ENCODE measurements at places on chromosomes 13 and 19. TPM values are rescaled to one million over a fixed set of nuclear protein-coding genes. Genes with fewer than 3 reads are reported as not detected.

- no peaks in the 10 kb centered on the region for H3K4me1 ChIP-seq
- no peak overlapping the region for H3K27ac ChIP-seq
- no peak for DNase-seq
- no peak overlapping the region for H3K4me3 ChIP-seq
These were observed 89.3 kb downstream of the SPACA7 start for GRCh38 chr13:112465251-112466131.

- DNase-seq = no peak
- no peaks in the 10 kb centered on the region for H3K4me1 ChIP-seq
- H3K4me3 ChIP-seq = no peak overlapping the region
- peaks cover 12% of the 10 kb centered on the region for H3K27me3 ChIP-seq
These were observed 128.6 kb downstream of the TEX29 start for GRCh38 chr13:111449041-111449440.

DNA sequence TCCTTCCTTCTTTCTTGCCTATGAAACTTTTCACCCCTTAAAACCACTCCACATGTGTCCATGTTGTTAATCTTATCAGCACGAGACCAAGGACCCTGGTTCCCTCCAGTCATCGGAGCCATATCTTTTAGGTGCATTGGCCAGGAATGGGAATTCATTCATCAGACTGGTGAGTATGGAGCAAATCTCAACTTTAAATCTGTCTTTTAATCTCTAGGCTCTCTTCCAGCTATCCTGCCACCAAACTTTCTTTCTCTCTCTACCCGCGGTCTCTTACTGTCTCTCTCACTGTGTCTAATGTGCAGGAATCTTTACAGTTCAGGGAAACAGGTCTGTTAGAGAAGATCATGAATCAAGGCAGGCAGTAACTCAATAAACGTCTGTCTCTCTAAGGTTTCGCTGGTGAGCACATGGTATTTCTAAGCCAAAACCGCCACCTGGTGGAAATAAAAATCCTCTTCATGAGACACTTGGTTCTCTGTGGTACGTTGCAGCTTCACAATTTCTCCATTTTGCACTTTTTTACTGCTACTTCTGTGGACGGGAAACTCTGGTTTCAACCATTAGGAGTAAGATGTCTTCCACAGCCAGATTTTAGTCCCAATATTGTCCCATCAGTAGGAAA is 16.1 kb downstream of the LGALS16 start:
- no peaks in the 10 kb centered on the region for H3K36me3 ChIP-seq
- H3K27me3 ChIP-seq = no peaks in the 10 kb centered on the region
- no peak overlapping the region for H3K4me3 ChIP-seq
- H3K27ac ChIP-seq = no peak overlapping the region
- H3K4me1 ChIP-seq = peaks cover 4% of the 10 kb centered on the region

DNA sequence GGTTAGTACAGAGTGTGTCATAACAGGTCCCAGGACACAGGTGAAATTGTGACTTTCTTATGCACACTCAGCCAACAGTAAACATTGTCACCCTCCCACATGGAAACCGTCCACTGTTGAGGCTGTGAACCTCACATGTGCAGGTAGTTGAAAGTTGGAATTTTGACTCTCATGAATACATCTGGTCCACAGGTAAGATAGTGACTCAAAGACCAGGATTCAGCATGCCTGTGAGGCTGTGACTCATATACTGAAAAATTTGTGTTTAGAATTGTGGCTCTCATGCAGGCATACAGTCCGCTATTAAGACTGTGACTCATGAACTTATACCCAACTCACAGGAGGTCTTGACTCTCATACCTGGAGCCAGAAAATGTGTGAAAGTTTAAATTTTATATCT is 67.8 kb downstream of the ZNF728 start:
- H3K4me3 ChIP-seq = no peak overlapping the region
- DNase-seq = no peak
- H3K36me3 ChIP-seq = no peaks in the 10 kb centered on the region
- H3K27me3 ChIP-seq = no peaks in the 10 kb centered on the region
- no peaks in the 10 kb centered on the region for H3K4me1 ChIP-seq
- no peak overlapping the region for H3K27ac ChIP-seq

DNA sequence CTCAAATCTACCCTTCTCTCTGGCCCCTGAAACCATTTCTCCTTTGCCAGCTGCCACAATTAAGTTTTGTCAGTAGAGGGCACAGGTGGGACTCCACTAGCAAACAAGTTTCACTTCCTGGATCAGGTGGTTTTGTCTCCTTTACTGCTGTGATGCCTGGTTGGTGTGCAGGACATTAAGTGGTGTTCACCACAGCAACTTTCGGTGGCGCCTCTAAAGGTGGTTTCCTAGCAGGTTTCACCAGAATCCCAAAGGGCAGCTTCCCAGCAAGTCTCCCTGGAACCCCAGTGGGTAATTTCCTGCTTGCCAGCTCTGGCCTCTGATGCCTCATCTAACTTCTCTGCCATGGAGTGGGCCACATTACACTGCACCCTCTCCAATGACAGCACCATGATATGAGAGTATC is 16.6 kb downstream of the MED4 start:
- peaks cover 23% of the 10 kb centered on the region for H3K36me3 ChIP-seq
- H3K4me3 ChIP-seq = no peak overlapping the region
- no peaks in the 10 kb centered on the region for H3K4me1 ChIP-seq
- no peak for DNase-seq
- no peak overlapping the region for H3K27ac ChIP-seq

- H3K4me1 ChIP-seq = no peaks in the 10 kb centered on the region
- H3K4me3 ChIP-seq = no peak overlapping the region
- no peak for DNase-seq
- no peaks in the 10 kb centered on the region for H3K36me3 ChIP-seq
- no peaks in the 10 kb centered on the region for H3K27me3 ChIP-seq
These were observed 279.2 kb downstream of the DACH1 start for GRCh38 chr13:71587817-71588216.

PINLYP gene
- 0.66 TPM for polyA plus RNA-seq

SIGLEC5 gene
- not detected for polyA plus RNA-seq

All from psoas muscle (tissue), 8 donors.